ENCODE measurements at places on chromosomes 13 and 19. TPM values are rescaled to one million over a fixed set of nuclear protein-coding genes. Genes with fewer than 3 reads are reported as not detected.
A peak's percentile ranks its signal among the peaks of the same experiment; 100 is the strongest.

ZNF534 gene
- total RNA-seq, result 0.05 TPM

IL4I1 gene
- total RNA-seq, result 8.6 TPM

GRCh38 chr19:11699931-11700794 lies 38.6 kb downstream of the ZNF823 start:
- H3K4me3 ChIP-seq, result no peak overlapping the region
- peak; percentile 43 for DNase-seq
- H3K36me3 ChIP-seq, result no peaks in the 10 kb centered on the region
- H3K4me1 ChIP-seq, result peaks cover 19% of the 10 kb centered on the region
- H3K27me3 ChIP-seq, result no peaks in the 10 kb centered on the region

DNA sequence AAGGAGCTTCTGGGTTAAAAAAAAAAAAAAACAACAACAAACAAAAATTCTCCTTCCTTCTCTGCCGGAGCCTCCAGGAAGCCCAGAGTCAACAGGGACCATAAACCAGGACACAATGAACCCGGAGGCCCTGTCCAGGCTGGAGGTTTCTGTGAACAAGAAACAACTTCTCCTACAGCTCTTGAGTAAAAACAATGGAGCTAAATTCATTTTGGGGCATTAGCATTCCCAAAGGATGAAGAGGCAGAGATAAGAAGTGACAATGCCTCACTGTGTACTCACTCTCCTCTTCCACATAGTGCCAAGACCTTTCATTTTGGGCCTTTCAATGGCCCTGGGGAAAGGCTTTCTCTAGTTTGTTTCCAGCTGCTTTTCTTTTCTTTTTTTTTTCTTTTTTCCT lies 9.0 kb downstream of the RHPN2 start:
- no peak overlapping the region for H3K27ac ChIP-seq
- peaks cover 4% of the 10 kb centered on the region for H3K4me1 ChIP-seq
- no peak overlapping the region for H3K4me3 ChIP-seq
- peaks cover 11% of the 10 kb centered on the region for H3K27me3 ChIP-seq
- DNase-seq, result no peak

GRCh38 chr19:34254698-34255432 lies 511 bp downstream of the GARRE1 start:
- H3K4me1 ChIP-seq, result peaks cover 6% of the 10 kb centered on the region
- DNase-seq, result no peak

DNA sequence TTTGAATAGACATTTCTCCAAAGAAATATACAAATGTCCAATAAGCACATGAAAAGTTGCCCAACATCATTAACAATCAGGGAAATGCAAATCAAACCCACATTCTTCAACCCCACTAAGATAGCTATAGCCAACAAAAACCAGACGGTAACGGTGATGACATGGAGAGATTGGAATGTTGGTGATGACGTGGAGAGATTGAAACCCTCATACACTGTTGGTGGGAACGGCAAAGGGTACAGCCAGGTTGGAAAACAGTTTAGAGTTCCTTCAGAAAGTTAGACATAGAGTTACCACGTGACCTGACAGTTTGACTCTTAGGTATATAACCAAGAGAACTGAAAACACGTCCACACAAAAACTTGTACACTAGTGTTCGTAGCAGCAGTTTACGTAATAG lies 48.1 kb downstream of the TNFRSF19 start:
- H3K4me3 ChIP-seq, result no peak overlapping the region
- no peaks in the 10 kb centered on the region for H3K4me1 ChIP-seq
- no peaks in the 10 kb centered on the region for H3K36me3 ChIP-seq
- DNase-seq, result no peak

All from thymus (tissue), 14 donors.